ENCODE measurements at places on chromosomes 1 and 21.

GRCh38 chr1:201275253-201275666 lies 8.0 kb upstream of the PKP1 start:
- DNase-seq: no peak

DNA sequence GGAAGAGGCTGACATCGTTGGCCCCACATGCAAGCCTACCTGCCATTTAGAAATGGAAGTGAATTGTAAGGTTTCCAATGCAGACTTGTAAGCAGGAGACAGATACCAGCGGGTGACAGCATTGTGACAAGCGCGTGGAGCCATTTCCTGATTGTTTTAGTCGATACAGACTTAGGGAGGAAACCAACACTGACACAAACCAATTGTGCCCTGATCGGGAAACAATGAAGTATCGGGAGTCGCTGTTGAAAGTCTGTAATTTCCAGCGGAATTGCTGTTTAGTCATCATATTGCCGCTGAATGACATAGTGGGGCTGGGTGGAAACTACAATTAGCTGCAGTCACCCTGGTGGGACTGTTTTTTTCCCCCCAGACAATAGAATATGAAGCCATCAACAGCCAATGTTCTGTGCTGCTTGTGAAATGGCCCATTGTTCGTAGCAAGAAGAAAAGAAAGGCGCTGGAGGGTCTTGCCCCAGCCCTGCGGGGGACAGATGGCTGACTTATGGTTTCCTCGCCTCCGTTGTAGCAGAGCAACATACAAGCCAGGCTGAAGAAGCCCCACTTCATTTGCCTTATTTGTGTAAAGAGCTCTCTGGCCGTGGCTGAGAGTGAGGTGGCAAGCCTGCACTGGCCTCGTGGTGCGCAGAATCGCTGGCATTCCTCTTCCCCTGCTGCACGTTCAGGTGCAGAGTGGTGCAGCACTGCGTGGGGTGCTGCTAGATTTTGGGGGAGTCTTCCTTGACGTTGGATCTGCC lies 462.7 kb downstream of the CAMTA1 start:
- no peak for DNase-seq

DNA sequence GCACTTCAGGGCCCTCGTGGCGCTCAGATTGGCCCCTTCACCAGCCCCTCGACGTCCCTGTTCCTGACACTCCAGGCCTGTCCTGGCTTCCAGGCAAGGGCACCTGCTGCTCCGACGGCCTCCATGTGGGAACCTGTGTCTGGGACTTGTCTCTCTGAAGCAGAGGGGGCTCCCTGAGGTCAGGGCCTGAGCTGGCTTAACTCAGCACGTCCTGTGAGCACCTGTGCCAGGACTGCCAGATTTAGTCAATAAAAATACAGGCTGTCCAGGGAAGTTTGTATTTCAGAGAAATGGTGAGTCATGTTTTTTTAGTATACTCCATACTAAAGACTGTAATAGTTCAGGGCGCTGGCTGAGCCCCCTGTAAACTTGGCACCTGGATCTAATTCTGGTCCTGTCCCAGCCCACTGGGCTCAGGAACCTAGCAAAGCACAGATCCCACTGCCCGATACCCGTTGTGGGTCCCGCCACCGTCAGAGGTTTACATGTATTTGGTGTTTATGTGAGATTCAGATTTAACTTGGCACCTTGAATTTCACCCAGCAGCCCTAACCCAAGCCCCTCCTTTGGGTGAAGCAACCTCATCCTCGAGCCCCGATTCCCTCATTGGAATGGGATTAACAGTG lies 109.9 kb upstream of the IFFO2 start:
- DNase-seq: no peak

GRCh38 chr1:164875518-164875917 lies 316.5 kb downstream of the PBX1 start:
- DNase-seq: no peak

DNA sequence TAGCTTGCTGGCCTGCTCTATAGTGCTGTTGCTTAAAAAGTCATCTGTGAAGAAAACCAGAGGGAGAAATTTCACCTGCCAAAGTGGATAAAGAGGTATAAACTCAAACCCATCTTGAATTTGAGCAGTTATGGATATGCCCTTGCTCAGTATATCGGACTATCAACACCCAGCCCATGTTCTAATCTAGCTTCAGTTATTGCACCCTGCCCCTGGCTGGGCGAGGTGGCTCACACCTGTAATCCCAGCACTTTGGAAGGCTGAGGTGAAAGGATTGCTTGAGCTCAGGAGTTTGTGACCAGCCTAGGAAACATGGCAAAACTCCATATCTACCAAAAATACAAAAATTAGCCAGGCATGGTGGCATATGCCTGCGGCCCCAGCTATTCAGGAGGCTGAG lies 13.3 kb downstream of the LIX1L start:
- no peak for DNase-seq
